ENCODE measurements at places on chromosomes 1 and 21.
A peak's percentile ranks its signal among the peaks of the same experiment; 100 is the strongest.

DNA sequence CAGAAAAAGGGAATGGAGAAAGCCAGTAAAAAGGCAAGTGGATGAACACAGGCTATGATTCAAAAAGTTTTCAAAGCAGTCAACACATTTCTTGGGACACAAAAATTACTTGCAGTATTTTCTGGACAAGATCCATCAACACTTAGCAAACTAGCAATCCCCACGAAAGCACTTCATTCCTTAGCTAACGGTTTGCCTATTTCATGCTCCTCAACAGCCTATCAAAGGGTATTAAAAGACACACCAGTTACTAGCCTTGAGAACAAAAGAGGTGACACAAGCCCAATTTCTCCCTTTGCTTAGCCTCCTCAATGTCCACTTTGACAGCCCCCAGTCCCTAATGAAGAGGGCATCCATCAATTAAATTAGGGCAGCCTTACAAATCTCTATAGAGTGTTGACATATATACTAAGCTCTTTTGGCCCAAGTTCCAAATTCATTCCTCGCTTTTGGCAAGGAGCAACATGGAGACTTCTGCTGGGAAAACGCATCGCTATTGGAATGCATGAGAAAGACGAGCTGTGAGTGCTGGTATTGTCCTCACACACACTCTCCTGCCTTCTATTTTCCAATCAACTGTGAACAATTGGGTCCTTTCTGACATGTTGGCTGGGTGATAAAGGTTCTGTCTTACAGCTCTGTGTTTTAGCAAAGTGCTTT, 180.0 kb downstream of the TNR start:
- DNase-seq: no peak

GRCh38 chr21:34011660-34012059, 61.7 kb upstream of the MRPS6 start:
- DNase-seq: no peak

DNA sequence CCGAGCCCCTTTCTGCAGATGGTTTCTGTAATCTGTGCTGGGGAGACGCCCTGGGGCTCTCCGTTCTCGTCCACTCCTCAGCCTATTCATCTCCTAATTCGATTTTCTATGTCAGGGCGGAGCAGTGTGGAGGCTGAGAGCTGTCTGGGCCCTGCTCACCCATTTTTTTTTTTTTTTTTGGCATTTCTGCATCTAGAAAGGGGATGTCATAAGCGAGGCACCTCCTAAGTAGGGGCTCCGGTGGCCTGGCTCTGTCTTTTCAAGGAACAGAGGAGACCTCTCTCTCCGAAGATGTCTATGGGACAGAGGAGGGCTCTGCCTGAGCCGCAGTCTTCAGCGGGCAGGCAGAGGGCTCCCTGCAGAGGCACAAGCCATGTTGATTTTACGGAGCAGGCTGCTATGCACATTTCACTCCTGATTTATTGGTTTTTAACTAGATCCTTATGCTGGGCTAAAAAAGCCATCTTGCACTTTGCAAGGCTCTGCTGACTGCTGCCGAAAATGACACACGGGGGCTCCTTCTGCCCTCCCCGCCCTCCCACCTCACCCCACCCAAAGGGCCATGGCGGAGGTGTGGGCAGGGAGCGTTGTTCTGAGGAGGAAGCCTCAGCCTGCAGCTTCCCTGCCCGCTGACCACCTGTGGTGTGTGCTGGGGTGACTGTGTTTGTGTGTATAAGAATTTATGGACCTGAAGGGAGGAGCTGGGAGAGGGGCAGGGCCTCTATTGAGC, 71.0 kb downstream of the FOXD2 start:
- no peak for DNase-seq

DNA sequence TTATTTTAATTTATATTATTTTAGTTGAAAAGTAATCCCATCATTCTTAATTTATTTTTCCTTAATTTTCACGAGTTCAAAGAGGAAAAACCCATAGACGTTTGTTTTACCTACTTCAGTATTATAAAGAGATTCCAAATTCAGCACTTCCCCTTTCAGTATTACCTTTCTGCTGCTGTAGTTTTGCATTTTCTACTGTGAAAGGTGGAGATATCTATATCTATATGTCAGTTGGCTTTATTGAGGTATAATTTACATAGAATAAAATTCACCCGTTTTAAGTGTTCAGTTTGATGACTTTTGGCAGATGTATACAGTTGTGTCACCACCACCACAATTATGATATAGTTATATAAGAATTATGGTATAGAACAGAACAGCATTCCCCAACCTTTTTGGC, 33.0 kb downstream of the MAST2 start:
- DNase-seq: no peak

DNA sequence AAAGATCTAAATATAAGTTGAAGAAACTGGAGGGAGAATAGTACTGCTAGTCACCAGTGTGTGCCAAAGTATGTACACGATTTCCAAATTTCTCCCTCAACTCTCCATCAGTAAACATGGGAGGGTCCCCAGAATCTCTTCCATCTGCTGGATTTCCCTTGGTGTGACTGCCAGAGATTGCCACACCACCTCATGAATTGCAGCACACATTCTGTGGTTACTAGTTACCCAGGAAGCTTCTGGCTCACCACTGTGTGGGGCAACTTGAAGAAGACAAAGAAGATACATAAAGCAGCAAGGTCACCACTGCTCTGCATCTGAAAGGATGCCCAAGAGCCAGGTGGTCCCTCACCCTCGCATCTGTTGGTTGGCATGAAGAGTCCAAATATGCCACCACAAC, 191.7 kb upstream of the ESRRG start:
- no peak for DNase-seq

- no peak for DNase-seq
These were observed 7.5 kb upstream of the KCNJ15 start for GRCh38 chr21:38249256-38249655.

DNA sequence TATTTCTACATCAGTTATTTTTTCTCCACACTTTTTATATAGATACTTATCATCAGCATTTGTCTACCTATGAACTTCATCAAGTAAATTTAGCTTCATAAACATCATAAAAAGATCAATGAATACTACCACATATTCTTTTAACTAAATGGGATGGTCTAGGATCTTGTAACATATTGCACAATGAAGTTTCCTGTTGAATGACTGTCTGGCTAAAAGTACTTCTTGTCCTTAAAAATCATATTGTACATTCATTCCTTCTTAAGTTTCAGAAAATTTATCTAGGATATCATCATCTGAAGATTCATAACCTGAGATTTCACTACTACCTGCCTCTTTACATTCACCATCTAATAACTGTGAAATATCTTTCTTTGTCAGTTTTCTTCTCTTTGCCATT, 69.0 kb downstream of the MAGI3 start:
- no peak for DNase-seq

GRCh38 chr1:217311269-217311668, 319.6 kb downstream of the GPATCH2 start:
- no peak for DNase-seq

GRCh38 chr1:41728403-41729202, 190.1 kb downstream of the HIVEP3 start:
- DNase-seq: no peak

DNA sequence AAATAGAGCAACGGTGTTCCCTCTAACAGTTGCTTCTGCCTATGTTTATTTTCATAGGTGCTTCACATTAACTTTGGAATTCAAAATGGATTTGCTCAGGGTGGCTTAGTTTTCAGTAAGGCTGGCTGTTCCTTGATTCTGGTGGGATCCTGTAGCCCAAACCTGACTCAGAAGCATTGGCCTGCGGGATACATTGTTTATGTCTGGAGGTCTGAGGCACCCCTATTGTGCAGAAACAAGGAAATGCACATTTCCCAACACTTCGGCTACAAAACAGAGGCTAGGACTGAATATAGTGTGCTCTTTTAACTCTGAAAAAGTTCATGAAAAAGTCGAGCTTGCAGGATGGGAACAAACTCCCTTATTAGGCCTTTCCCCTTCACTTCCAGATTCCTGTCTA, 133.8 kb upstream of the F3 start:
- no peak for DNase-seq

DNA sequence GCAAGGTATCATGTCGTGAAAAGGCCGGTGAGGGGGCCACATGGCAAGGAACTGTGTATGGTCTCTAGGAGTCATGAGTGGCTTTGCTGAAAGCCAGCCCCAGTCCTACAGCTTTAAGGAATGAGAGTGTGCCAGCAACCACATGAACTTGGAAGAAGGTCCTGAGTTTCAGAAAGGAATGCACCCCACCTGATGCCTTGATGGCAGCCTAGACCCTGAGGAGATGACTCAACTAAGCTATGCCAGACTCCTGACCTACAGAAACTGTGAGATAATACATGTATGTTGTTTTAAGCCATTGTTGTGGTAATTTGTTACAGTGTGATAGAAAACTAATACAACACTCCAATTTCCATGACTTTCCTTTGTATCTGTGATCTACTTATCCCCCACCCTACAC, 33.5 kb upstream of the AKT3 start:
- DNase-seq: no peak

- DNase-seq: no peak
These were observed 7.4 kb upstream of the MPL start for GRCh38 chr1:43329995-43330751.

GRCh38 chr1:169003864-169004516, 102.5 kb upstream of the ATP1B1 start:
- DNase-seq: no peak

GRCh38 chr1:203799971-203800370, 4.5 kb downstream of the ZBED6 start:
- DNase-seq: no peak

- no peak for DNase-seq
These were observed 37.8 kb downstream of the SMAP2 start for GRCh38 chr1:40411294-40411693.

- DNase-seq: no peak
These were observed 27.5 kb downstream of the ERG start for GRCh38 chr21:38470755-38471154.

DNA sequence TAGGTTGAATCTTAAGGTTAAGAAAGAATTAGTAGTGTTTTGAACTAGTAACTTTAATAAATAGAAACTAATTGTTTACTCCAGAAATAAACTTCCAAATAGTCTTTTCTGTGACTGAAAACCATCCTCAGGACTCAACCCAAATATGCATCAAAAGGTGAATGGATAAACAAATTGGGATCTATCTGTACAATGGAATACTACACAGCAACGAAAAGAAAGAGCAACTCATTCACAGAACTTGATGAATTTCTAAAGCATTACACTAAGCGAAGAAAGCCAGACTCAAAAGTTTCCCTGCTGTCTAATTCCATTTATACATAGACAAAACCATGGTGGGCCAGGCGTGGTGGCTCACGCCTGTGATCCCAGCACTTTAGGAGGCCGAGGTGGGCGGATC, 25.0 kb downstream of the HEYL start:
- no peak for DNase-seq

DNA sequence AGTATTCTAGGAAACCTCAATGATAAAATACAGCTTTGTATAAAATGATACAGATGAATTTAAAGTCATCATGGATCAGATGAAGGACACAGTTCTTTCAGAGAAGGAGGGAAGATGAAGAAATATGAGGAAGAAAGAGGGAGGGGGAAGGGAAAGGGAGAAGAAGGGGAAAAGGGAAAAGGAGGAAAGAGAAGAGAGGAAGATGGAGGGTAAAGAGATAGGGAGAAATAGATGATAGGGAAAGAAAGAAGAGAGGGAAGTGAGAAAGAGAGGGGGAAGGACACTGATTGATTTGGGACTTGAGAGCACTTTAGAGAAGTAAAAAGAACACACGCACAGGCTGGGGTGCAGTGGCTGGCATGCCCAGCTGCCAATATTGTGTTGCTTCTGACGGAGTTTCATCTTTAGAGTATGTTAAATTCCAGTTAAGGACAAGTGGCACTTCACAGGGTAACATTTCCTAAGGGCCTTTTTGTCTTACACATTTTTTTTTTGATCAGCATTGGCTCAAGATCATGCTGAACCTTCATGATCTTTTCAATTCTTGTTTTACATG, 235.9 kb upstream of the DMRTA2 start:
- DNase-seq: no peak

GRCh38 chr1:51627672-51628071, 10.8 kb downstream of the OSBPL9 start:
- no peak for DNase-seq

- peak; percentile 13 for DNase-seq
These were observed 1.3 kb upstream of the SLC16A1 start for GRCh38 chr1:112957133-112957812.

DNA sequence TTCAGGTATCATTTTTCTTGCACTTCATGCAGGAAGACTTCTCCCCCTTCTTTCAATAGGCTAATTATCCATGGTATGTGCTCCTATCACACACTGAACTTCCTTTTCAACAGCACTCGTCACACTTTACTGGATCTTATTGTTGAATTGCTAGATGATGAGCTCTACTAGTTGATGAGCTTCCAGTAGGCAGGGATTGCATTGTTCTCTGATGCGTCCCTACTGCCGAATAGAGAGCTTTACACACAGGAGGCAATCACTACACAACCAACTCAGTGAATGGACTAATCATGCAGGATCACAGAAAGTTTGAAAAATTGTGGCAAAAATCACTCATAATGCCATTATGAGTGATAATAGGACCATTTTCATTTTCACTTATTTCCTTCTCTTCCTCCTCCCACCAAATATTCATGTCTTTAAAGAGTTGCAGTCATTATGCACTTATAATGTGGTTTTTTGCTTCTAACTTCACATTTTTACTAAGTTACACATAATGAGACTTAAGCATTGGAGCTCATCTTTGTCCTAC, 128.1 kb upstream of the ZNF648 start:
- DNase-seq: no peak

- DNase-seq: no peak
These were observed 351.5 kb upstream of the PLD5 start for GRCh38 chr1:242876030-242876429.

DNA sequence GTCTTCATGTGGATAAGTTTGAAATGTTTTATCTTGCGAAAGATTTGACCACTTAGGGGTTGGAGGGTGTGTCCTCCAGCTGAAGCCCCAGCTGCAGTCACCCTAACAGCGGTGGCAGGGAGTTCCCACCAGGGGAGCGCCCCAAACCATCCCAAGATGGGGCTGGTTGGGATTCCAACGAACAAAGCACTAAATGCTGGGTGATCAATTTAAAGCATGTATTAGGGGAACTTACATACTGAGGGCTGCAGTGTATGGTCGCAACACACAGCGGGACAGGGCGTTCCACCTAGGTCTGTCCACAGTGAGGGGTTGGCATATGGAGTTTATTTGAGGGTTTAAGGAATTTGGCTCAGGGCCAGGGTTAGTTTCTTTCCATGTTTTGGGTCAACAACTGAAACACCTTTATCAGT, 26.3 kb downstream of the SLC37A1 start:
- DNase-seq: no peak

DNA sequence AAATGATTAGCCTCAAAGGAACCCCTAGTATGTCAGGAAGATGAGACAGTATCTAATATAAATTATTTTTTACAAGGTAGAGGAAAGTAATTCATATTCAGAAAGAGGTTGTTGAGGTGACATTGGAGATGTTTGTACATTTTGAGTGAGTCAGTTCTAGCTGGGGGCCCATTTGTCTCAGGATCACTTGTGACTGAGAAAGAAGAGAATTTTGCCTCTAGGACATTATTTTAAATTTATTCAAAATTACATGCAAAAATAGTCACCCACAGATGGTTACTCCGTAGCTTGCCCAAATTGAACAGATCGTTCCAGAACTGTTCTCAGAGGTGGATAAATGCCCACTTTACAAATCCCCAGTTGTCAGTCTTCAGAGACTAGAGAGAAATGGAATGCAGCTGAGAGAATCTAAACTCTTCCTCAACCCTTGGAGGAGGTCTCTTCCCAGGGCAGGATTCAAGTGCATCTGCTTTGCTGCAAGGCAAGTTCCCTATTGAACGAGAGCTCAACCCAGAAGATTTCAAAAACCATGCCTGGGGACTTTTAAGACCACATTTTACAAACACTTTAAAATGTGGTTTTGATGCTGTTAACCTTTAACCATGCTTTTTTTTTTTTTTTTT, 987.8 kb upstream of the ADAMTS5 start:
- DNase-seq: no peak

All from hippocampal formation (tissue), 2 donors.